ENCODE measurements at places on chromosomes 16 and 17.

DNA sequence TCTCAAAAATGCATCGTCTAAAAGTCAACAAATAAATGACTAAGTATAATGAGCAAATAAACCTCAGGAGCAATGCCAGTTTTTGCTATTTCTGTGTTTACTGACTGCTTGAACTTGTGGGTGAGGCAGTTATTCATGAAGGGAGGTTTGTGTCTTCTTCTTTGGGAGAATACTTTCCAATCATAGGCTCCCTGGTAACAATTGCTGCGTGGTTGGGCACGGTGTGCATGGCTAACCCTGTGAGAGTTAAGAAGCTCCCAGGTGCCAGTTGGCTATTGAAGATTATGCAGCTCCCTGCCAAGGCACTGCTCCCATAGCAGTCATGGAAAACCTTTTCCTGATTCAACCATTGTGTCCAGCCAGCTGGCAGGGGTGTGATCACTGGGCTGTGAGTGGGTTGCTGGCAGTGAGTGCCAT is 775.9 kb upstream of the GOT2 start:
- no peak for DNase-seq

DNA sequence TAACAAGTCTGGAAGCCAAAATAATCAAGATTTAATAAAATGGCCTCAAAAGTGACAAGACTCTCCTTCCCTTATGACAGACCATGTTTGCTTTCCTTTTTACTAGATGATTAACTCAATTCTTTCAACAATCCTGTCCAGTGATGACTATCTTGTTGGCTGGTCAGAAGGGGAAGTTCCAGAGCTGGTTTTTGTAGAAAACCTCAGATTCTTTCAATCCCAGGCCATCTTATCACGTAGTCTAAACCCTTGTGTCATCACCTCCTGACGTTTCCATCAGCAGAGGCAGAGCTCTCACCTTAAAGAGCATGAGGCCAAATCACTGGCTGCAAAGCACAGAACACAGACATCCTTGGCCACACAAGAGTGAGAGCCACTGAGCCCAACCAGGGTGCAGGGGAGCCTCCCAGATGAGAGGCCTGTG is 125.3 kb downstream of the ANKRD11 start:
- no peak for DNase-seq

DNA sequence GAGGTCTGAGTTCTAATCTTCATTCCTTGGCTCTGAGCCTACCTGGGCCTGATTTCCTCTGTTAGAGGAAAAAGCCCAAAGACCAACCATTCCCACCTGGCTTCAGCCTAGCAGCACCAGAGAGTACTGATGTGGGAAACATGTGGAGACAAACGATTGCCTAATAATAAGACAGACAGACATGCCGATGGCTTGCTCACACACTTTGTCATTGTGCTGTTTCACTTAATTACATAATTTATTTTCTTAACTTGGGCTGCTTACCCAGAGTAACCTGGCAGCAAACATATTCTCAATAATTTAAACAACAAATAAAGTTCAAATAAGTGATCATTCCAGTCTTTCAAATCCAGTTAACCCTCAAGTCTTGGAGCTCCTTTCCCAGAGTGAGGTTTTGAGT is 83.4 kb downstream of the MAF start:
- no peak for DNase-seq

- peak; percentile 94 for DNase-seq
Observed at GRCh38 chr17:78356101-78356713, 3.7 kb downstream of the SOCS3 start.

- DNase-seq = no peak
Observed at GRCh38 chr17:8865385-8865784, 2.1 kb downstream of the PIK3R6 start.

DNA sequence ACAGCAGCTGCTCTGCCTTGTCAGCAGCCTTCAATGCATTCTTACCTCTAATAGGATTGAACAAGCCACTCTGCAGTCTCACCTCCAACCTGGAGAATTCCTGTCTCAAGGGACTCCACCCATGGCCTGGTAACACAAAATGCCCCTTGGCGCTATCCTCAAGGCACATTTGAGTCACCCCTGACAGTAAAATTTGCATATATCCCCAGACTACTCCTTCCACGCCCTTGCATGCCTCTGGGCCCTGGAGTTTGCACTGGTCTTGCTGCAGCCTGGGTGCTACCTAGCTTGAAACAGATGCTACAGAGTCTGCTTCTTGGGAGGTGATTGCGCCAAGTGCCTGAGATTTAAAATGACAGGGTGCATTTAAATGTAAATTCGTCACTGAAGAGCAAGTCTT is 391.4 kb upstream of the MAF start:
- no peak for DNase-seq

GRCh38 chr17:52536489-52536888 is 378.0 kb upstream of the CA10 start:
- no peak for DNase-seq

All from activated CD4-positive, alpha-beta T cell treated with anti-CD3 and anti-CD28 coated beads for 48 hours (primary cell).